Neural crest cell (in vitro differentiated cells): ENCODE measurements at places on chromosomes 7 and 10. TPM values are rescaled to one million over a fixed set of nuclear protein-coding genes. Genes with fewer than 3 reads are reported as not detected.

DNA sequence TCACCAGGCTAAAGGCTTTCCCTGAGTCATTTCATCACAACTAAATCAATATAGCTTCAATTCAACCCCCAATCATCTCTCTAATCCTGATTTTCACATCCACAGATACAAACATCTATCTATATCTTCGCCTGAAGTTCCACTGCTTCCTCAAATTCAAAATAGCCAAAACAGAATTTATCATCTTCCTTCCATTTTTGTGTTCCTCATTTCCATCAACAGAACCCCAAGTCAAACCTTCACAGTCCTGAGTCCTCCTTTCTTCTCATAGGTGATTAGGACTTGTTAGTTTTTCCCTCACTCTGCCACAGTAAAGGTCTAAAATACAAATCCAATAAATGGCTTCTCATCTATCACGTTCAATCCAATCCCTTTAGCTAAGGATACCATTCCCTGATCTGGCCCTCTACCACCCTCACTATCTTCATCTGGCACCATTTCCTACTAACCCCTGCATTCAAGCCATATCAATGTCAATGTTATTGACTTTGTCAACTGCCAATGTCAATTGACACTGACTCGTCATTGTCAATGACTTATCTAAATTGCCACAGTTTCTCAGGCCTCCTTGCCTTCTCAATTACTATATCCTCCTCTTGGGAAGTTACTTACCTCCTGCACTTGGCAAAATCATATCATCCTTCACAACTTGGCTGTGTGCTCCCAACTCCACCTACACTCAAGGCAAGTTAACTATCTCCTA, 2.6 kb downstream of the HYCC1 start:
- H3K4me3 ChIP-seq = no peak overlapping the region
- H3K4me1 ChIP-seq = peaks cover 12% of the 10 kb centered on the region
- no peak overlapping the region for H3K27ac ChIP-seq
- no peak for DNase-seq
- no peaks in the 10 kb centered on the region for H3K36me3 ChIP-seq
- H3K27me3 ChIP-seq = peaks cover 3% of the 10 kb centered on the region

PSD gene
- total RNA-seq = 36.1 and 37.4 TPM in 2 replicates

GRCh38 chr7:30752979-30753378, 1.0 kb downstream of the INMT start:
- H3K27me3 ChIP-seq = no peaks in the 10 kb centered on the region
- no peaks in the 10 kb centered on the region for H3K4me1 ChIP-seq
- no peak overlapping the region for H3K27ac ChIP-seq
- DNase-seq = no peak
- H3K4me3 ChIP-seq = no peak overlapping the region

DNA sequence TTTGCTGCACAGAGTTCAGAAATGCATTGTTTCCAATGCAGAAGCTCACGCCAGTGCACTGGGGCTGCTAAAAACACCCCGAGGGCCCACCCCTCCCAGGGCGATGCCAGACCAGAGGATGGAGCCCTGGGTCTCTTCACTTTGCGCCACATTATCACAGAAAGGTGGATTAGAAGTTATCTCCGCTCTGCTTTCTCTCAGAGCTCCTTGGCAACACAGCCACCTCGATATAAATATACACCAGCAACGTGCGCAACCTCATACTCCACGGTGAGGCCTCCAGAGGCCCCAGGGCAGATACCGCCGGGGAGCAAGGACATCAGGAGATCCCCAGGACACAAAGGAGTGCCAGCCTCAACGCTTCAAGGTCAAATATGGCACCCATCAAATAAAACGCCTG, 121.0 kb upstream of the TBX20 start:
- no peak overlapping the region for H3K4me3 ChIP-seq
- H3K27ac ChIP-seq = no peak overlapping the region
- H3K27me3 ChIP-seq = peaks cover 3% of the 10 kb centered on the region
- H3K4me1 ChIP-seq = no peaks in the 10 kb centered on the region
- no peak for DNase-seq

STOX1 gene
- 8.7 and 8.8 TPM in 2 replicates for total RNA-seq
